PC-3 (cell line): ENCODE measurements at places on chromosomes 3 and 15. TPM values are rescaled to one million over a fixed set of nuclear protein-coding genes. Genes with fewer than 3 reads are reported as not detected.
A peak's percentile ranks its signal among the peaks of the same experiment; 100 is the strongest.

- no peak overlapping the region for H3K4me3 ChIP-seq
- peaks cover 37% of the 10 kb centered on the region for H3K27me3 ChIP-seq
- H3K4me1 ChIP-seq, result no peaks in the 10 kb centered on the region
- H3K36me3 ChIP-seq, result no peaks in the 10 kb centered on the region
- no peak overlapping the region for H3K27ac ChIP-seq
These were observed 253.2 kb downstream of the MEX3B start for GRCh38 chr15:81792646-81793045.

- no peak overlapping the region for H3K4me3 ChIP-seq
- no peaks in the 10 kb centered on the region for H3K36me3 ChIP-seq
- no peak for DNase-seq
- H3K4me1 ChIP-seq, result no peaks in the 10 kb centered on the region
These were observed 190.3 kb downstream of the WNT5A start for GRCh38 chr3:55296791-55297190.

DNA sequence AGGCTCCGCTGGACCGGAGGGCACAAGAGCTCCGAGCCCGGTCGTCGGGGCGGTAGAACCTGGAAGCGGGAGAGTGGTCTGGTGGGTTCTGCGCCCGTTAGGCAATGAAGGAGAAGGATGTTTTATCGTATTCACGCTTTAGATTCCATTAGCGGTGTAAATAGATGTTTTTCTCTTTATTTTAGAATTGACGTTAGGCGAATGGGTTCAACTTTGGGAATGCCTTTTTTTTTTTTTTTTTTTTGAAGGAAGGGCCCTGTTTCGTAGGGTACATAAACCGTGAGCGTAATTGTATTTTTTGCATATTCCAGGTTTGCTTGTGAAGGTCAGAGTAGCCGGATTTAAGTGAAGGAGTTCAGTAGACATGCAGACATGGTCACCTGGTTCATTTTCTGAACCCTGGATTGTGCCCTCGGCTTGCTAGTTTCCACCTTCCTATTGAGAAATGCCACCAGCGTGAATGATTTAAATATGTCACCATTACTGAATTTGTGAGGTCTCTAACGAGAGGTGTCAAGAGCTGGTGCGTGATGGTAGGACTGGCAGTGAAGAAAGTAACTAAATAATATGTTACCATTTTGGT, 808 bp downstream of the RBM6 start:
- H3K27ac ChIP-seq, result peak overlapping the region; percentile 82
- peaks cover 4% of the 10 kb centered on the region for H3K4me1 ChIP-seq
- 0 out of 2 replicates have a peak, but pooled peaks cover 3% of the 10 kb centered on the region for H3K36me3 ChIP-seq
- no peak for DNase-seq
- H3K4me3 ChIP-seq, result peak overlapping the region; percentile 91

DNA sequence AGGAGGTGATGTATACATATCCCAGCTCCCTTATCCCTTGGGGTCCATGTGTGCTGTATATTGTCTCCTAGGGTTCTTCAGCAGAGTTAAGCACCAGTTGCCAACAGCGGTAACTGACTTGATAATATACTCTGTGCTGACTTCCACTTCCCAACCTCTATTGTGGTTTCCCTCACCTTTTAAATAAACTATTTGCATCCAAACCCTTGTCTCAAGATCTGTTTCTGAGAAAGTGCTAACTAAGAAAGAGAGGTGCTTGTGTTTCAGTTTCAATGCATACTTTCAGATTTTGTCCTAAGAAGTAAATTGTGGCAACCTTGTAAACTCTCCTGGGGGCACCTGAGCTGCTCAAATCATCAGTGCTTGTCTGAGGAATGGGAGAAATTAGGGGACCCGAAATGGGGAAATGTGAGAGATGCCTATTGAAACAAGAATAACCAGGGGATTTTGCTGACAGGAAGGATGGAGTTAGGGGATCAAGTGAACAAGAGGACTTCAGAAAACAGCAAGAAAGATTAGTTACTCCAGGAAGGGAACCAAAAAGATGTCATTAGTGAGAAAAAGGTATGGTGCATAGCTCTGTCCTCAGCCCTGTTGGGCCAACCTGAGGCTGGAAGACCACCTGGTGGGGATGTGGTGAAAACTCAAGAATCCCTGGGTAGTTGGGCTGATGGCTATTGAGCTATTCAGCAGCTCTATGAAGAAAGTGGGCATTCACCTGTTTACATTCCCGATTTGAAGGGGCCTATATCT, 50.9 kb upstream of the MRPL3 start:
- no peaks in the 10 kb centered on the region for H3K36me3 ChIP-seq
- H3K27me3 ChIP-seq, result no peaks in the 10 kb centered on the region

DNA sequence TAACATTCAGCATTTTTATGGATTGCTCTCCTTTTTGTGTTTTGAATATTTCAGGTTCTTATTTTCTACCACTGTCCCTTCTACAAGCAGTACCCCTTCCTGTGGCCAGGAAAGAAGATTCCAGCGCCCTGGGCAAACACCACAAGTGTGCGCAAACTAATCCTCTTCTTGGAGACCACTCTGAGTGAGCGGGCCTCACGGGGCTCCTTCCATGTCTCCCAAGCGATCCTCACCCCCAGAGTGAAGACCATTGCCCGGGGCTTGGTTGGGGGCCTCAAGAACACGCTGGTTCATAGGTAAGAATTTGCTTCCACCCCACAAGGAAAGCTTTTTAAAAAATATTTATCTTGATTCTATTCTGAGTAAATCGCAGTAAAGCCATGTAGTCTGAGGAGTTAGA, 118.7 kb upstream of the ZBED2 start:
- H3K36me3 ChIP-seq, result peaks cover 11% of the 10 kb centered on the region; the same call in 1 of the 2 replicates
- DNase-seq, result no peak

GRCh38 chr3:57646723-57647122, 46.2 kb downstream of the DENND6A start:
- H3K4me1 ChIP-seq, result no peaks in the 10 kb centered on the region
- peak; percentile 49 for DNase-seq
- peaks cover 31% of the 10 kb centered on the region for H3K36me3 ChIP-seq
- no peak overlapping the region for H3K27ac ChIP-seq

DNA sequence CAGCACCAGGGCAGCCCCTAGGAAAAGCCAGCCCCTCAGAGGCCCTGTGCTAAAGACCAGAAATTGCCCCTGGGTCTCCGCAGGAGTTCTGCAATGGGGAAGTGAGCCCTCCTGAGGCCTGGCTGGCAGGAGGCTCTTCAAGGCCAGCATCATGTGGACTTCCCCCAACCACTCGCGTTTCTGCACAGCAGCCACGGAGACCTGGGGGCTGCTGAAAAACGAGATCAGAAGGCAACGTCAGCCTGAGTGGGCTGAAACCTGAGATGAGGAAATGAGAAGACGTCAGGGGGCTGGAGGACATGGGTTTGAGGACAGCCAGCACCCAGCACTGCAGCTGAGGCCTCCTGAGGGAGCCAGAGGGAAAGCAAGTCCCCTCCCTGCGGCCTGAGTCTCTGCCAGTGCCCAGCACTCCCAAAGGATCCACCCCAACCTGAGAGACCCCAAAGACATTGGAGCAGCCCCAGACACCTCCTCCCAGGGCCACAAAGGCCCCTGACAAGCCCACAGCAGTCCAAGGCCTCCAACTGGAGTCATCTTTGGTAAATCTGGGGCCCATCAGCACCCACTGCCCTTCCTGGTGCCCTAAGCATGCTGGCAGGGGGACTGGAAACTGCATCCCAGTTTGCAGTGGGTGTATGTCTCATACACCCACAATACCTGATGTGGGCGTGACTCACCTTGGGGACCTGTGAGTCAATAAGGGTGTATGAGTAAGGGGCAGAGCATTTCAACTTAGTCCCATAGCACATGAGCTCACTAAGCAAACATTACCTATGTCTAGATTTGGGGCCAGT, 29.2 kb upstream of the CYP11A1 start:
- H3K27me3 ChIP-seq, result no peaks in the 10 kb centered on the region
- peaks cover 67% of the 10 kb centered on the region for H3K4me1 ChIP-seq
- H3K36me3 ChIP-seq, result no peaks in the 10 kb centered on the region
- DNase-seq, result peak; percentile 98
- H3K27ac ChIP-seq, result peak overlapping the region; percentile 100

DNA sequence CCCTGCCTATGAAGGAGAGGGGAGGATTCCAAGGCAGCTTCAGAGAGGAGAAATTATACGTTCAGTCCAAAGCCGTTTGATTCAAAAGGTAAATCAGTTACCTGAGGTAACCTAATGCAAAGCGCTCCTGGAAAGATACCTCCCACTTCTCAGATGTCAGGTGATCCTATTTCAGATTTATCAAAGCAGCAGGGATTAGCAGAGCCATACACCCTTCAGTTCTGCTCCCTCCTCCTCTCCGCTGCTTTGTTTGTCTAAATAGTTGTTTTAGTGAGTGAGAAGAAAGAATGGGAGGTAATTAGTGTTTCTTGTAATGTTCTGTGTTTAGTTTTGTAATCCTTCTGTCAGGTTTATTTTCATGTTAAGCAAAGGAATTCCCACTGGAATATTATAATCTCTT, 81.1 kb downstream of the SOX14 start:
- H3K4me1 ChIP-seq, result no peaks in the 10 kb centered on the region
- no peak for DNase-seq
- no peaks in the 10 kb centered on the region for H3K36me3 ChIP-seq
- no peaks in the 10 kb centered on the region for H3K27me3 ChIP-seq

DNA sequence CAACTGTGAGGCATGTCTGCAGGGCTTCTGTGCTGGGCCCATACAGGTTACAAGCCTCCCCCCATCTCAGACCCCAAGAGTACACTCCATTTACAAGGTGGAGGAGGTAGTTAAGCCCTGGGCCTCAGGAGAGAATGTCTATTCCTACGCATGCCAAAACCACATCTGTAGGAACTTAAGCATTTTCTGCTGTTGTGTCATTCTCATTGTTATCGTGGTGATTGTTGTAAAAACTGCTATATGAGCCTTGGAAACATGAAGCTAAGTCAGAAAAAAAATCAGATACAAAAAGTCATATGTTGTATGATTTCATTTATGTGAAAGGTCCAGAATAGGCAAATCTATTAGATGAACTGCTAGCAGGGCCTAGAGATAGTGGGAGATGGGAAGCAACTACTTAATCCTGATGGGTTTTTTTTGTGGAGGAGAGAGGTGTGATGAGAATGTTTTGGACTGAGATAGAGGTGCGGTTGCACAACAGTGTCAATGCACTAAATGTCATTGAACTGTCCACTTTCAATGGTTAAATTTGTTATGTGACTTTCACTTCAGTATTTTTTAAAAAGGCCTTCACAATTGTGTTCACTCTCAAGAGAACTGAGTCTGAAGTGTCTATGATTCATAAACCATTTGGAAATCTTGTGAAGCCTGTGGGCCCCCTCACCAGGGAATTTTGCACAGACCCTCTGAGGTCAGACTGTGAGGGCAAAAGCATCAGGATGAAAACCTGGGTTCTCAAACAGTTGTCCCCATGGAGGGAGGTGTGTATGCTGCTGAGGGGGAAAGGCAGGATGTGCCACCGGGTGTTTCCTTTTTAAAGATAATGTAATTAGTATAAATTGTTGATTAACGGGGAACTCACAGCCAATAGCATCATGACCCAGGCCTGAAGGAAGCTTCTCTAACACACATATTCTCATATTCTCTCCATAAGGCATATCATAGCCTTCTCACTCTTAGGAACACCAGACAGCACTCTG, 3.2 kb downstream of the RTP3 start:
- no peaks in the 10 kb centered on the region for H3K27me3 ChIP-seq
- no peaks in the 10 kb centered on the region for H3K36me3 ChIP-seq
- no peak overlapping the region for H3K4me3 ChIP-seq
- peaks cover 16% of the 10 kb centered on the region for H3K4me1 ChIP-seq

DNA sequence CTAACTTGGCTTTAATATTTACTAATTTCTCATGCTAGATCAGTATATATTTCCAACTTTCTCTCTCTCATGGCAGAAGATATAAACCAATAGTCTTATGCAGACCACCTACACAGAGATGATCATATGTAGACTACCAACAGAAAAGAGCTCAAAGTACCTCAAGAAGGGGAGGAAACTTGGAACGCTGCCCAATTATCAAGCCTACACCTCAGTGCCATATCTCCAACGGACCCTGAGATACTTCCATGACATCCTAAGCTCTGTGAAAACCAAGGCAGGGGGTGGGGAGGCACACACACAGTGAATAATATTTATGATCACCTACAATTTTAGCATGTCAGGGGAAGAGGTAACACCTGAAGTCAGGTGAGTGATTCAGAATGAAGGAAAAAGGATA, 100.6 kb downstream of the STAG1 start:
- H3K36me3 ChIP-seq, result peaks cover 5% of the 10 kb centered on the region; the same call in 1 of the 2 replicates
- H3K27ac ChIP-seq, result no peak overlapping the region
- H3K4me1 ChIP-seq, result no peaks in the 10 kb centered on the region
- DNase-seq, result no peak
- H3K27me3 ChIP-seq, result no peaks in the 10 kb centered on the region
- no peak overlapping the region for H3K4me3 ChIP-seq

- H3K27me3 ChIP-seq, result no peaks in the 10 kb centered on the region
- no peak overlapping the region for H3K27ac ChIP-seq
- peak; percentile 69 for DNase-seq
These were observed 11.5 kb downstream of the APH1B start for GRCh38 chr15:63288778-63289378.

GRCh38 chr3:146544929-146545528, 622 bp upstream of the PLSCR1 start:
- peak overlapping the region; percentile 92 for H3K4me3 ChIP-seq
- no peaks in the 10 kb centered on the region for H3K27me3 ChIP-seq
- DNase-seq, result no peak
- peaks cover 32% of the 10 kb centered on the region for H3K4me1 ChIP-seq

DNA sequence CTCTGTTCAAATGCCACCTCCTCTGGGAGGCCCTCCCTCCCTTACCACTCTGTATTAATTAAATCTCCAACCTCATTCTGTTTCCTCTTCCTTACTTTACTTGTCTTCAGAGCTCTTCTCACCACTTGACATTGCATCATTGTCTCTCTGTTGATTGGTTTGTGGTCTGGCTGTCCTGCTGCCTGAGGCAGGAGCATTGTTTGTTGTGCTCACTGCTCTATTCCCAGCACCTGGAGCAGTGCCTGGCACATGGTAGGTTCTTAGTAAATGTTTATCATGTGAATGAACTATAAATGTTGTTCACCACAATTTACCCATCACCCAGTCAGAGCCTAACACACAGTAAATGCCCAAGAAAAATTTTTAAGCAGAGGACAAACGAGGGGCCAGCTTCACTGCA, 6.7 kb upstream of the BFSP2 start:
- no peaks in the 10 kb centered on the region for H3K36me3 ChIP-seq
- H3K27ac ChIP-seq, result no peak overlapping the region
- H3K4me1 ChIP-seq, result no peaks in the 10 kb centered on the region
- no peak for DNase-seq
- H3K27me3 ChIP-seq, result peaks cover 17% of the 10 kb centered on the region
- H3K4me3 ChIP-seq, result no peak overlapping the region

DNA sequence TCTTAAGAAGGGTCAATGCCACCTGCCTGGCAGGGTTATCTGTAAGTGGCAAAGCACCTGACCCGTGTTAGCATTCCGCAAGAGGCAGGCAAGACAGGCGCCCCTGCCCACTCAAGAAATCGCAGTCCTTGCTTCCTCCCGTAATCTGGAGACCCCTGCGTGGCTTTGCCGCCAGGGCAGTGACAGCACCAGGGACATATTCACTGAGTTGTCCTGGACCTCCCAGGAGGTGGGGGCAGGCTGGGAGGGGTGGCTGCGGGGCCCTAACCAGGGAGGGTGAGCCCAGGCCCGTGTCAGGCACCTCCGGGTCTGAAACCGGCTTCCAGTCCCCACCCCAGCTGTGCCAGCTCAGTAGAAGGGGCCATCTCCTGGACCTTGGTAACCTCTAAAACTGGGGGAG, 15.8 kb upstream of the SEC13 start:
- no peaks in the 10 kb centered on the region for H3K36me3 ChIP-seq
- H3K4me1 ChIP-seq, result no peaks in the 10 kb centered on the region
- H3K27me3 ChIP-seq, result 0 out of 2 replicates have a peak, but pooled peaks cover under 1% of the 10 kb centered on the region
- no peak for DNase-seq
- no peak overlapping the region for H3K4me3 ChIP-seq
- H3K27ac ChIP-seq, result no peak overlapping the region

Gene NEK10
- 0.98 and 1.7 TPM in 2 replicates for total RNA-seq

Gene LYZL4
- not detected in 2 replicates for total RNA-seq

Gene GBE1
- 56.6 and 57.7 TPM in 2 replicates for total RNA-seq

Gene CGNL1
- 0.66 and 0.86 TPM in 2 replicates for total RNA-seq

Gene DISP2
- 0.87 and 2.7 TPM in 2 replicates for total RNA-seq
